Stimulated activated CD8-positive, alpha-beta memory T cell treated with anti-CD3 and anti-CD28 coated beads, Interleukin-2, amount 100 ng/mL, for 1 hour (primary cell): ENCODE measurements at places on chromosomes 16 and 17.

- DNase-seq: no peak
Measured at GRCh38 chr16:77290451-77291115, 91.4 kb downstream of the SYCE1L start.

GRCh38 chr17:17736205-17737183 is 55.2 kb downstream of the RAI1 start:
- DNase-seq: no peak

DNA sequence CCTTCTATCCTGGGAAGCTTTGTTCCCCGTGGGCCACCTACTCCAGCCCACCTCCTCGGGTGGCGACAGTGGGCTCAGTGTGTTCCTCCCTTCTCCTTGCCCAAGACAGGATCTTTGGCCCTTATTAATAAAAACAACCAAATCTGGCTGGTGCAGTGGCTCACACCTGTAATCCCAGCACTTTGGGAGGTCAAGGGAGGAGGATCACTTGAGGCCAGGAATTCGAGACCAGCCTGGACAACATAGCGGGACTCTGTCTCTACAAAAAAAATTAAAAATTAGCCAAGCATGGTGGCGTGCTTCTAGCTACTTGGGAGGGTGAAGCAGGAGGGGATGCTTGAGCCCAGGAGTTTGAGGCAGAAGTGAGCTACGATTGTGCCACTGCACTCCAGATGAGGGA is 42.2 kb downstream of the SOCS1 start:
- no peak for DNase-seq

DNA sequence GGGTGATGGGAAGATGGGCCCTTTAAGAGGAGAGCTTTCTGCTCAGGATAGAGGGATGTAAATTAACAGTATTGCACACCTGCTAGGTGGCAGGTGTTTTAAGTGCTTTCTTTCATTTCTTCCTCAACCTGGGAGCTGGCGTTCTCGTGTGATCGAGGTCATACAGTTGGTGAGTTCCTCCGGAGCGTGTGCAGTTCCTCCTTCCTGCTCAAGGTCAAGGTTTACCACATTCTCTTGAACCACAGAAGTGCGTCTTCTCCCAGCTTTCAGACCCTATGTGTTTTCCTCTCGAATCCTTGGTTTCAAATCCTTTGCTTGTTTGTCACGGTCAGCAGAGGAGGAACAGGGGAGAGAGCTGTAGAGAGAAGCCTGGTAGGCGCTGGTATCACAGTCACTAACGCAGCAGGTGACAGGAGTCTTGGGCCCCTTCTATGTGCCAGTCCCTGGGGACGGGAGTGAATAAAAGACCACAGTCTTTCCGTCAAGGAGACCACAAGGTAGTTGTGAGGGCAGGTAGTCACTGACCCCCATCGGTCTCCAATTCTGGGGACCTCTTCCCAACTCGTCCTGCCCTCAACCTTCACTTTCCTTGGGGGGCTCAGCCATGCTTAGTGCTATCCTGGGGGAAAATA is 791 bp downstream of the DNAI2 start:
- DNase-seq: no peak

DNA sequence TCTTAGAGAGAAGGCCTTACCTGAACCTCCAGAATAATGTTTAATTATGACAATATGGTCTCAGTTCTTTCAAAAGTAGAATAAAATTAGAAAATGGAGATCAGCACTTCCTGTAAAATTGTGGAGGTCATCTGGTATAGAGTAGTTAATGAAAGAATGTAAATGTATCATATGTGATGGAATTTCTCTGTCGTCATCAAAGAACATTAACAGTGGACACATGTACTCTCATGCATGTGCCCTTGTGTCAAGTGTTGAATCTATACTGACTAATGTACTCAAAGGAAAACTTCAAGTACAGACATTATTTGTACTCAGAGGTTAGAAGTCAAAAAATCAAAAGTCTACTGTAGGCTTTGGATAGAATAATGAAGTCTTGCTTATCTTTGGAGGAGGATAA is 129.2 kb upstream of the MYOCD start:
- no peak for DNase-seq

GRCh38 chr17:76046064-76046463 is 19.0 kb upstream of the EVPL start:
- no peak for DNase-seq

- DNase-seq: no peak
Measured at GRCh38 chr17:9389111-9389527, 186.5 kb downstream of the STX8 start.
